ENCODE measurements at places on chromosomes 16 and 17.
A peak's percentile ranks its signal among the peaks of the same experiment; 100 is the strongest.

DNA sequence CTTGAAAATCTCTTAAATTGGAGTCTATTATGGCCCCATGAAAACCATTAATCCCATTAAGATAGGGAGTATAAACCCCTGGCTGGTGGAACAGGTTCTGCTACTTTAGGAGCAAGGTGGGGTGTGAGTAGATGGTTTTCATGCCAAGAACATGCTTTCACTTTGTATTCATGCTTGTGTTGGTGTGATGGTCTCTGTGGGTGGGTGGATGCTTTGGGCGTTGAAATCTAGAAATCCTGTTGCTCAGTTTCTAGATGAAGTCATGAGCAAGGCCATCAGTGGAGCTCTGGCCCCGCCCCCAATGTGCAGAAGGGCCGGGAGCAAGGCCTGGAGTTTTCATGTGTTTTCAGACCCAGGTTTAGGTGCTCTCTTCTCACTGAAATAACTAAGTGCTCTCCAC lies 20.1 kb downstream of the PLD6 start:
- DNase-seq: no peak

- DNase-seq: no peak
Measured at GRCh38 chr16:11475896-11476630, 110.7 kb downstream of the LITAF start.

DNA sequence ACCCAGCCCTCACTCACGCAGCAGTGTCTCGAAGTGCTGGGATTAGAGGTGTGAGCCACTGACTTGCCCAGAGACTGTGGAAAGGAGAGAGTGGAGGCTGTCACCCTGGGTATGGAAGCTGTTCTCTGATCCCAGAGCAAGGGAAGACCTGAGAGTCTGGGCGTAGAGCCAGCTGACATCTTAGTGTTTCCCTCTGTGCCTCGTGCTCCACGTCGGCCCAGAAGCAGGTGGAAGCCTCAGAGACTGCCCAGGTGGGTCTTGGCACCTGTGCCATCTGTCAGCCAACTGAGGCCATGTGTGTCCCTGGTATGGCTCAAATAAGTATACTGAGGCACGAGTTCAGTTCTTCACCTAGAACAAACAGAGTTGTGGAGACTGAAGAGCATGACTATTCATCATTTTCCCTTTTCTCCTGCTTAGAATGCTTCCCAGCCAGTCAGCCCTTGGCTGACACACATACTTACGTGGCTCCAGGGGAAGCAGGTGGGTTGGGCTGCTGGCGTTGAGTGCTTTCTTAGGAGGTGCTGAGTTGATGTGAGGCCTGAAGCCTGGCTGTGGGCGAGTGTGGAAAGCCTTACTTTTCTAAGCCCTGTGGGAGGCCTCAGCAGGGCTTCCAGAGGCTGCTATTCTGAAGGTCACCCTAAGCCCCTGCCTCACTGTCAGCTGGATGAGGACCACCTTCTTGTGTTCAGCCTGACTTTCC lies 8.1 kb downstream of the CTRL start:
- no peak for DNase-seq

DNA sequence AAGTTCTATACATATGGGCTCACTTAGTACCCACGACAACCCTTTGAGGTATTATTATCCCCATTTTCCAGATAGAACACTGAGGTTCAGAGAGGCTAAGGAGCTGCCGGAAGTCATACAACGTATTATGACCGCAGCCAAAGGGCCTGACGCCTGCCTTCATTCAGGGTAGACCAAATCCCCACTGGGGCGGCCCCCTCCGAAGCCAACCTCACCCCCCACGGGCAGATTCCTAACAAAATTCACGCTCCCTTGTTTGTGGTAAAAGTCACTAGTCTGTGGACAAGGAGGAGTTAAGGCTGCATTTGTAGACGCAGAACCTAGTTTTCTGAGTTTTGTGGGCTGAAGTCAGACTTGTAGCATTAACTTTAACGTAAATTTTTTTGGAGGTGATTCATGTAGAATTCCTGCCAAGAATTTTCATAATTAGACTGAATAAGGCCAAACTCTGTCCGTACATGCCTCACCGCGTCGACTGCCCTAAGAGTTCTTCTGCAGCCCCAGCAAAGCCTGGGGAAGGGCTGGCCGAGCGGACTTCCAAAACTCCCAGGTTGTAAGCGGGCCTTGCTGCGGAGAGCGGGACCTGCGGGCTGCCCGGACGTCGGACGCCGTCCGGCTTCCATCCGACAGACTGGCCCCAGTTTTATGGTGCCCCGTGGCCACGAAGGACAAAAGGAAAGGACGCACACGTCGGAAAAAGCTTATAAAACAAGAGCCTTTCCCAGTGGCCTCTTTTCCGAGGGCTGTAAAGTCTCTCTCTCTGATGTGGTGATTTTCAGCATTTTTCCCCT lies 75.7 kb downstream of the NXN start:
- no peak for DNase-seq

DNA sequence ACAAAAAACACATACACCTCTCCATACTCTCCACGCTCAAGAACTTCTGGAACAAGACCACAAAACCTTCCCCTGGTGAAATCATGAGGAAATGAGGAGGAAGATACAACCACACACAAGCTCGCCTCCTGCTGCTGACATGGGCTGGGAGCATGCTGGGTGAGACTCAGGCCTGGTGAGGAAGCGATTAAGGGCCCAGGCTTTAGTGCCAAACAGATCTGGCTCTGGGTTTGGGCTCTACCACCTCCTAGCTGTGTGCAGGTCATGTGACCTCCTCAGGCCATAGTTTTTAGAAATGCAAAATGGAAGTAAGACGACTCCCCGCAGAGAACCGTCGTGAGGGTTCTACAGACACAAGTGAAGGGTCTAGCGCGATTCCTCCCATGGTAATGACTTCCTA lies 41.3 kb downstream of the VAC14 start:
- DNase-seq: no peak

DNA sequence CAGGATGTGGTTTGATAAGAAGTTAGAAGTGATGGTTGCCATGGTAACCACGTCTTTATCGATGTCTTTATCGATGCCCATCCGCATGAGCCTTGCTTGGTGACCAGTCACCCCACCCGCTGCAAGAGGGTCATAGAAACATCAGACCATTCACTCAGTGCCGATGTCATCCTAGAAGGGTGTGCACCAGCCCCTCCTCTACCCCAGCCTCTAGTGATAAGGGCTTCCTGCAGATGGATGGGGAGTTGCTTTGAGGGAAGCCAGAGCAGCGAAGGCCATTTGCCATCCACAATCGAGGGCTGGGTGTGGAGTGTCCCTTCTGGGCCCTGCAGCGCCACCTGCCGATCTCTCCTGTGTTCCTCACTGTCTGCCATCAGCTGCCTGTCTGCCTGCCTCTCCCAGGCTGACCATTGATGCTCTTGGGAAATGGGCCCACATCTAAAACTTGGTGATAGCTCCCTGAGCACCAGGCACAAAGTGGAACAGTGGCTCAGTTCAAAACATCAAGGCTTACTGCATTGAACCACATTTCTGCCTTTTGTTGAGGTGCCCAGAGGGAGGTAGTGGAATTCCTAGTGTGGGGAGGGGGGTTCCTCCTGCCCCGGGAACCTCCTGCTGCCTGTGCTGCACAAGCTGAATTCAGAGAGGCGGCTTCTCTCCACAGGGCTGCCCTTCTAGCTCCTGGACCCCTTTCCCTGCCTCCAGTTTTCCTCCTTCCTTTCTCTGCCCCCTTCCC lies 8.9 kb downstream of the CALB2 start:
- no peak for DNase-seq

GRCh38 chr17:62628831-62629555 lies 1.5 kb downstream of the MRC2 start:
- no peak for DNase-seq

DNA sequence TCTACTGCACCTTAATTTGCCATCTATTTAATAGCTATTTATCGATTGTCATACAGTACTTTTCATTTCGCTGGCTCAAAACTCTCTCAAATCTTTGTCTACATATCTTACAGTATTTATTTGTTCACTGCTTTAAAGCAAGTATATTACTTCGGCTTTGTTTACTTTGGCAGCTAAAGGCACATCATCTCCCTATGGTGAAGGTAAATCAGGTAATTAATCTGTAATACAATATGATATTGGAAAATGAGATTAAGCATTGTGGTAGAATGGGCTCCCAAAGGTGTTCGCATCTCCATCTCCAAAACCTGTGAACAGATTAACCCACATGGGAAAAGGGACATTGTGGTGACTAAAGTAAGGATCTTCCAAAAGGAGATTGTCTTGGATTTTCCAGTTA lies 6.5 kb downstream of the TMEM170A start:
- DNase-seq: no peak

GRCh38 chr17:30393911-30394867 lies 15.5 kb downstream of the CPD start:
- DNase-seq: no peak

GRCh38 chr17:57911834-57912673 lies 43.2 kb downstream of the CUEDC1 start:
- DNase-seq: no peak

DNA sequence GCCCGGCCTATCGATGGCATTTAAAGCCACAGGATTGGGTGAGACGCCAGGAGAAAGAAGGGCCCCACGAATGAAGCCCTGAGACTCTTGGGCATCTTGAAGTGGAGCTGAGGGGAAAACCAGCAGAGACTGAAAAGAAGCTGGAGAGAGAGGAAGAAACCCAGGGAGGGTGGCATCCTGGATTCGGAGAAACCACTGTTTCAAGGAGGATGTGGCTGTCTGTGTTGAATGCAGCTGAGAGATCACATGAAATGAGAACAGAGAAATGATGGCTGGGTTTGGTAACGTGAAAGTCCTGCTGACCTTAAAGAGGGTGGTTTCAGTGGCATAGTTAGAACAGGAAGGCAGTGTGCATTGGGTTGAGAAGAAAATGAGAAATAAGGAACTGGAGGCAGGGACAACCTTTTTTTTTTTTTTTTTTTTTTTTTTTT lies 3.8 kb downstream of the TNFSF12 start:
- DNase-seq: peak; percentile 73

GRCh38 chr17:34874478-34874877 lies 86.8 kb downstream of the CCT6B start:
- DNase-seq: no peak

- DNase-seq: peak; percentile 83
Measured at GRCh38 chr17:65039336-65039988, 17.1 kb downstream of the GNA13 start.

DNA sequence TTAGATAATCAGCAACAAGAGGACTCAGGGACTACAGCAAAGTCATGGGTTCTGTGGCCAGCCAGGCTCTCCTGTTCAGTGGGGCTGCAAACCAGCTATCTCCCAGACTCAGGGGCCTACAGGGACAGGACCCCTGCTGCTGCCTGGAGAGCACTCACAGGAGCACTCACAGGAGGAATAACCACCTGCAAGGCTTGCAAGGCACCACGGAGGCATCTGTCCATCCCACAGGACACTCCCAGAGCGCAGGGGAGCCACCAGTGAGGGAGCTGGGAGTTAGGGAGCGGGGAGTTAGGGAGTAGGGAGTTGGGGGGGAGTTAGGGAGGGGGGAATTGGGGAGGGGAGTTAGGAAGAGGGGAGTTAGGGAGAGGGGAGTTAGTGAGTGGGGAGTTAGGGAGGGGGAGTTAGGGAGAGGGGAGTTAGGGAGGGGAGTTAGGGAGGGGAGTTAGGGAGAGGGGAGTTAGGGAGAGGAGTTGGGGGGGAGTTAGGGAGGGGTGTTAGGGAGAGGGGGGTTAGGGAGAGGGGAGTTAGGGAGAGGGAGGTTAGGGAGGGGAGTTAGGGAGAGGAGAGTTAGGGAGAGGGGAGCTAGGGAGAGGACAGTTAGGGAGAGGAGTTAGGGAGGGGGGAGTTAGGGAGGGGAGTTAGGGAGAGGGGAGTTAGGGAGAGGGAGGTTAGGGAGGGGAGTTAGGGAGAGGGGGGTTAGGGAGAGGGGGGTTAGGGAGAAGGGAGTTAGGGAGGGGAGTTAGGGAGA lies 5.7 kb downstream of the CANT1 start:
- DNase-seq: no peak

DNA sequence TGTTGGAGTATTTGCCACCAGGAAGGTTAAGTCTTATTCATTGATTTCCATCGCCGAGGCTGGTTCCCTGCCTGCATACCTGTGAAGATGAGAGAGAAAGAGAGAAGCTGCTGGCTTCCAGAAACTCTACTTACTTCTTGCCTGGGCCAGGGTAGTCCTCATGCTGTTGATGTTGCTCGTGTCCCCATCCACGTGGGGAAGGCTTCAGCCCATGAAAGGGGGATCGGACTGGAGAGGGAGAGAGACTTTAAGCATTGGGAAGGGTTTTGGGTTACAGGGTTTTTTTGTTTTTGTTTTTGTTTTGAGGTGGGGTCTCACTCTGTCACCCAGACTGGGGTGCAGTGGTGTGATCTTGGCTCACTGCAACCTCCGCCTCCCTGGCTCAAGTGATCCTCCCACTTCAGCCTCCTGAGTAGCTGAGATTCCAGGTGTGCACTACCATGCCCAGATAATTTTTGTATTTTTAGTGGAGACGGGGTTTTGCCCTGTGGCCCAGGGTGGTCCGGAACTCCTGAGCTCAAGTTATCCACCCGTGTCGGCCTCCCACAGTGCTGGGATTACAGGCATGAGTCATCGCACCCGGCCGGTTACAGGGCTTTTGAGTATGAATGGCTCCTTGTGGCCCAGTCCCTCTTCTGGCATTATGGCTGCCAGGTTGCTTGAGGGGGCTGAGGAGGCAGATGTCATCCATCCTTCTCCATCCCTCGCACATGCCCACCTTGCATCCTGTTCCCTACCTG lies 26.6 kb downstream of the ITGB3 start:
- DNase-seq: no peak

DNA sequence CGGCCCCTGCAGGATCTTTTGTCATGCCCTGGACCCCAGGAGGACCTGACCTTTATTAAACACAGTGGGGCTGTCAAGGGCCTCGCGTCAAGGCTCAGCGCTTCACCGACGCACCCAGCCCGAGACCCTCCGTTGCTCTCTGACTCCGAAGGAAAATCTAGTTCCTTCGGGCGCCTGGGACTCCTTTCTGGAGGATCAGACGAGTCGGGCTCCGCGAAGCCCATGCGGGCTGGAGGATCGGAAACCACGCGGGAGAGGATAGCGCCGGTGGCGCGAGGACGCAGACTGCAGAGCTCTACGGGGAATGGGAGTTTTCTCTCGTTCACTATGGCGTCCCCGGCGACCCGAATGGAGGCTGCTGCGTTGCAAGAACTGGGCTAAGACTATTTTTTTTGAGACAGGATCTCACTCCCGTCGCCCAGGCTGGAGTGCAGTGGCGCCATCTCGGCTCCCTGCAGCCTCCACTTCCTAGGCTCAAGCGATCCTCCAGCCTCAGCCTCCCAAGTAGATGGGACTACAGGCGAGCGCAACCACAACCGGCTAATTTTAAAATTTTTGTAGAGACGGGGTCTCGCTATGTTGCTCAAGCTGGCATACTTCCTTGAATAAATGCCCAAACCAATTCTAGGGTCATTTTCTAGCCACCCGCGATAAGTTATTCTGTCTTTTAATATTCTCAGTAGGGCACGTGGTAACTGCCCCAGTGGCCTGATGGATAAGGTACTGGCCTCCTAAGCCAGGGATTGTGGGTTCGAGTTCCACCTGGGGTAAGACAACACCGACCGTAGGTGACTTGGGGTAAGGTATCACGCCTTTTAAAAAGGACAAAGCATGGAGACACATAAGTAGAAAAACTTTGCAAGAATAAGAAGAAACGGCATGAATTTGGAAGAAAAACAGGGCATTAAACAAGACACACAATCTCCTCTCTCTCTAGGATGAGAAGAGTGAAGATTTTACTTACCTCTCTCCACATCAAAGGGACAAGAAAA lies 5.5 kb downstream of the OR1F1 start:
- no peak for DNase-seq
